ENCODE measurements at places on chromosomes 4 and X. TPM values are rescaled to one million over a fixed set of nuclear protein-coding genes. Genes with fewer than 3 reads are reported as not detected.

DNA sequence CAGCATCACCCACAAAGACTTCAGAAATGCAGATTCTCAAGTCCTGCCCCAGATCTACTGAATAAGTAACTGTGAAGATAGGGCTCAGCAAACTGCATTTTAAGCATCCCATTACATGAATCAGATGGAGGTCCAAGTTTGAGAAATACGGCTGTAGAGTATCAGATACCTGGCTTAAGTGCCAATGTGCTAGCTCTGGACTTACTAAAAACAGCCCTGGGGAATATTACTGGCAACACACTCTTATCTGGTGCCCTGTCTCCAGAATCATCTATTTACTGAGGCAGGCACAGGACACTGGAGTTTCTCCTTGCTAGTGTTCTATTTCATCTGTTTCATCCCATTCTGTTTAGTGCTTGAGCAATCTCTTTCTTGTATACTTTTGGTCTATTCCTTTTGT, 105.1 kb downstream of the SPOCK3 start:
- no peak overlapping the region for H3K27ac ChIP-seq
- no peak for DNase-seq
- H3K4me1 ChIP-seq = no peaks in the 10 kb centered on the region

- no peak overlapping the region for H3K27ac ChIP-seq
- no peak for DNase-seq
- H3K4me3 ChIP-seq = no peak overlapping the region
- H3K36me3 ChIP-seq = no peaks in the 10 kb centered on the region
Measured at GRCh38 chrX:106177106-106177981, 9.2 kb downstream of the PWWP3B start.

The TRMT44 gene
- 33.7 TPM for total RNA-seq

- H3K4me3 ChIP-seq = no peak overlapping the region
- H3K4me1 ChIP-seq = no peaks in the 10 kb centered on the region
- H3K27ac ChIP-seq = no peak overlapping the region
Measured at GRCh38 chr4:127084666-127085065, 548.1 kb upstream of the INTU start.

Measured in naive thymus-derived CD4-positive, alpha-beta T cell (primary cell).